ENCODE measurements at places on chromosomes 7 and 10.

GRCh38 chr7:104805449-104806317 is 208.3 kb upstream of the KMT2E start:
- DNase-seq: no peak

GRCh38 chr7:40887099-40887498 is 752.3 kb downstream of the SUGCT start:
- DNase-seq: peak; percentile 20

DNA sequence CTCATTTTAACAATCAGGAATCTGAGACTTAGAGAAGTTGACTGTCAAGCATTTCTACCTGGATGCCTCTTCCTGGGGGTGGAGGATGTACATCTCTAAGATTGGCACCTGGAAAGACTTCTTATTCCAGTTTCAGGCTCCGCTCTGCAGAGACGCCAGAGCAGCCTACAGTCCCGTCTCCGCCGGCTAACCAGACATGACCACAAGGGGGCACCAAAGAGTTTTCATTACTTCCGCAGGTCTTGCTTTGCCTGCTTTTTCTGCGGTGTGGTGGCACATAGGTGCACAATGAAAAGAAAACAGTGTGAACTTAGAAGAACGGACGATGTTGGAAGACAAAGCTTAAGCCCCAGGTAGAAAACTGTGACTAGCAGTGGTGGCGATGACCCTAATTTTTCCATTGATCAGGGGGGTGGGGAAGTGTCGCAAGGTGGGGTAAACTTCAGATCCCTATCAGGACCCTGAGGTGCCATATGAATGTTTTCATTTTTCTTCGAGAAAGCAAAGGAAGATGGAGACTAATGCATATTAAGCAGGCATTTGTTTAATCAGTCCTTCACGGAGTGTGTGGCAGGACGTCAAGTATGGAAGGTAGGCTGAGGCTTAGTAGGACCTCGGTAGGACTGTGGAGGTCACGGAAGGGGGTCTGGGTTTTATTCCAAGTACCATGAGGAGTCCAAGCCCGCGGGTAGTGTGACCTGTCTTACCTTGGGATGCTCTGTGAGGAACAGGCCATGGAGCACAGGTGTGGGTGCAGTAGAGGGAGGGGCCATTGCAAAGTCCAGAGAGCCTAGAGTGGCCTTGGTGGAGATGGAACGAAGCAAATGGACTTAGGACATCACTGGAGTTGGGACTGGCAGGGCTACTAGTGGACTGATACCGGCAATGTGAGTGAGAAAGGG is 60.1 kb upstream of the SORCS3 start:
- DNase-seq: peak; percentile 31

DNA sequence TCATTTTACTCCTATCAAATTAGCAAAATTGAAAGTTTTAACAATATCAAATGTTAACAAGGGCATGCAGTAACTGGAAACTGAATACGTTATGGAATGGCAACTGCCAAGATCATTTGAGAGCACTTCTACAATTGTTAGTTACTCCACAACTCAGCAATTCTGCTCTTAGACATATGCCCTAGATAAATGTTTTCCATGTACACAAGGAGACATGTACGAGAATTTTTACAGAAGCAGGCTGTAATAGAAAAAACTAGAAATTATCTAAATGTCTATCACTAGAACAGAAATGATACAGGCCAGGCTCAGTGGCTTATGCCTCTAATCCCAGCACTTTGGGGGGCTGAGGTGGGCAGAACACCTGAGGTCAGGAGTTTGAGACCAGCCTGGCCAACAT is 7.0 kb downstream of the PSAP start:
- DNase-seq: no peak

DNA sequence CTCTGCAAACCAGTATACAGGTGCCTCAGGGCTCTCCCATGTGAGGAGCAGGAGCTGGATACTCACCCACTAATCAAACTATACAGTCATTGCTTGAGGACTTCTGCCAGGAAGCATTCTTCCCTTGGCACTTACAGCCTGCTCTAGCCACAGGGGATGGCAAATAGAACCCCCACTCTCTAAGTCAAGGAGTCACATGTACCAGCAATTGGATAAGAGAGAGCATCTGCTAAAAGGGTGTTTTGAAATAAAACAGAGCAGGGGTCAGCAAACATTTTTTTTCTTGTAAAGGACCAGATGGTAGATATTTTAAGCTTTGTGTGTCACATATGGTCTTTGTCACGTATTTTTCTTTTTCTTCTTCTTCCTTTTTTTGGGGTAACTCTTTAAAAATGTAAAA is 865.2 kb upstream of the GHITM start:
- no peak for DNase-seq

DNA sequence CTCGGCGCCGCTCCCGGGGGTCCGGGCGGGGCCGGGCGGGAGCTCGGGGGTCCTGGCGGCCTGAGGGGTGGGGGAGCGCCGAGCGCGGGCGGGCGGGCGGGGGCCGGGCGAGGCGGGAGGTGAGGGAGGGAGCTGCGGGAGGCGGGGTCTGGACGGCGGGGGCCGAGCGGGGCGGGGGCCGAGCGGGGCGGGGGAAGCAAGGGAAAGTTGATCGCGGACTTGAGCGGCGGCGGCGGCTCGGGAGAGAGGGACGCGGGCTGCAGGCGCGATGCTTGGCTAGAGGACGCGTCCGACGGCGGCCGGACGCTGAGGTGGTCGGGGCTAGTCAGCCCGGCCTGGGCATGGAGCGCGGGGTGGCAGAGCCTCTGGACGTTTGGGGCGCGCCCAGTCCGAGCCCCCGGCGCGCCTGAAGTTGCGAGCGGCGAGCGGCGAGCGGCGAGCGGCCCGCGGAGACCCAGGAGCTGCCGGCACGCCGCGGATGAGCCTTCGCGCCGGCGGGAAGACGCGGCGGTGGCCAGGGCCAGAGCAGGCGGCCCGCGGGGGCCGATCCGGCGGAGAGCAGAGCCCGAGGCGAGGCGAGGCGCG is at the start of gene CDH23:
TSS of gene CDH23 (plus strand) at position 210 of the 585 bp plus-strand sequence. CDS start 42,912 bp downstream, outside the sequence.
- no peak for DNase-seq

DNA sequence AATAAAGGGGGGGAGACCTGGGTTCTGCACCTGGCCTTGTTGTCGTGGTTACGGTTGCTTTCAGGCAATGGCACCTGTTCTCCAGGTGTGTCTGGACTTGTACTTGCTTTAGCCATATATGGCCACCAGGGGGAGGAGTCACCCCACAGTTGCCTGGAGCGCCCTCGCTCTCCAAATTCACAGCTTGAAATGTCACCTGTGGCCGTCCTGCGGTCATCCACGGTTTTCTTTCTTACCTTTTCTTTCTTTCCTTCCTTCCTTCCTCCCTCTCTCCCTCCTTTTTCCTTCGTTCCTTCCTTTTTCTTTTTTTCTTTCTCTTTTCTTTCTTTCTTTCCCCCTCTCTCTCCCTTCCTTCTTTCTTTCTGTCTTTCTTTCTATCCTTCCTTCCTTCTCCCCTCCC is 157.2 kb upstream of the ZNF92 start:
- no peak for DNase-seq

GRCh38 chr7:73822319-73823173 is 8.2 kb upstream of the CLDN4 start:
- peak; percentile 42 for DNase-seq

DNA sequence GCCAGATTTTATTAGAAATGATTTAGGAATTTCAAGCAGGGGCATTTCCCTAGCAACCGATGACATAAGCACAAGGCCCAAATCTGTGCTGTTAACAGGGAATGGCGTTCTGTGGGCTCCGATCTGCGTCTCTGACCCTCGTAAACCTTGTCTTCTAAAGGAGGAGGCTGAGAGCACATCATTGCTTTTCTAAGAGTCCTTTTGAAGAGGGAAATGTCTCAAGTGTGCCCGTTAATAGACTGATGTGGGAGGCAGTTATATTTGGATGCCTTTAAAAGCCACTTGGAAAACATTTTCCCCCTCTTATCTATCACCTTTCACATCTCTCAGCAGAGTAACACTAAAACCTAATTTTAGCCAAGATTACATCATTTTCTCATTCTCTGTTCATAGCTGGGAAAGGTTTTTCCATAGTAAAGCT is 424.1 kb upstream of the GALNT17 start:
- no peak for DNase-seq

- DNase-seq: peak; percentile 12
Measured at GRCh38 chr7:80967917-80968297, 49.1 kb upstream of the SEMA3C start.

- no peak for DNase-seq
Measured at GRCh38 chr7:16067711-16068110, 353.6 kb downstream of the CRPPA start.

DNA sequence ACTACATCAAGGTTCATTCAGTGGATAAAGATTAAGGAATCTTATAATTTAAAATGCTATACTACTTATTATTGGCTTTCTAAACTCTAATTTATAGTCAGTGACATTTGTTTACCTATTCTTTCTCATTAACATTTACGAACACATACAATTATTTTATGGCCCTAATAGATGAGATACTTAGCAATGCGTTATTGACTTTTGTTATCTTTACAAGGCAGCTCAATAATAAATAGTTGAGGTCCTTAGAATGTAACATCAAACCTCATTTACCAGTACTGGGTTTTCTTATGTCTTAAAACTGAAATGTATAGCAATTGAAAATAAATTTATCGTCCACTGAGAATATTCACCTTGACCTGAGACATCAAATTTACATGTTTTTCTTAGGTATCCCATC is 89.0 kb downstream of the THSD7A start:
- no peak for DNase-seq

GRCh38 chr7:67100956-67101361 is 104.3 kb downstream of the TYW1 start:
- DNase-seq: no peak

- no peak for DNase-seq
Measured at GRCh38 chr7:157371296-157371695, 34.5 kb downstream of the DNAJB6 start.

GRCh38 chr7:4269086-4269485 is 413.0 kb upstream of the FOXK1 start:
- no peak for DNase-seq

- DNase-seq: no peak
Measured at GRCh38 chr10:30784897-30785605, 155.5 kb upstream of the LYZL2 start.

GRCh38 chr10:24851629-24852028 is 100.8 kb downstream of the PRTFDC1 start:
- DNase-seq: no peak

DNA sequence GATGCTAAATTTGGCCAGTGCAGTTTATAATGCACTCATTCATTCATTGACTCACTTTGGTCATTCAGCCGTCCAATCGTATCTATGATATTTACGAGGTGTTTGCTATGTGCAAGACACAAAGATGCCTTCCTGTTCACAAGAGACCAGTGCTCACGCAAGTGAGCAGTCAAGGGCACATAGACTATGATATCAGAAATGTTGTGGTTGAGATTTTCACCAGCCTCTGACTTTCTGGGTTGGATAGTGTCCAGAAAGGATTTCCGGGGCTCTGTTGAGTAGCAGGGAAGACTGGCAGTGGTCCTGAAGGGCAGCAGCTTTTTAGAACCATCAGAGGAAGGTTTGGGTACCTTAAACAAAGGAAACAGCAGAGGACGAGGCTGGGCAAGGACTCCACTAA is 191.8 kb downstream of the GALNT17 start:
- no peak for DNase-seq

DNA sequence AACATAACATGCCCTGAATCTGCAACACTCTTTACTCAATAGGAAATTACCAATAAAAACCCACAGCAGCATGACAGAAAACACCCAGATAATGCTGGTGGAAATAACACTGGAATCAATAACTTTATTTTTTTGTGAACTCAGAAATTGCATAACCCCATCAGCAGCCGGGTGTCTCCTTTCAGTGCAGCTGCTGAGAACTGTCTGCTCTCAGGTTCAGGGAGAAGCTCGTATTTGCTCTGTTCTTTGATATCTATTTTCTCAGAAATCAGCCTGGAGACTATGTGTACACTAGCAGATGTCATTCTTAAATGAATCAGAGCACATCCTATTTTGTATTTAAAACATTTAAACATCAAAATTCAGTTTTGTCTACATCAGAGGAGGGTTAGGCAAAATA is 506.0 kb downstream of the POM121L12 start:
- no peak for DNase-seq

DNA sequence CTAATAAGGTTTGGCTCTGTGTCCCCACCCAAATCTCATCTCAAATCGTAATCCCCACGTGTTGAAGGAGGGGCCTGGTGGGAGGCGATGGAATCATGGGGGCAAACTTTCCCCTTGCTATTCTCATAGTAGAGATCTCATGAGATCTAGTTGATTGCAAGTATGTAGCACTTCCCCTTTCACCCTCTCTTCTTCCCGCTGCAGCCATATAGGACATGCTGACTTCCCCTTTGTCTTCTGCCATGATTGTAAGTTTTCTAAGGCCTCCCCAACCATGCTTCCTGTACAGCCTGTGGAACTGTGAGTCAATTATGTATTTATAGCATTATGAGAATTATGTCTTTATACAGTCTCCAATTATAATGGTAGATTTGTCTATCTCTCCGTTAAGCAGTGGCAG is 594.5 kb downstream of the ACTR3B start:
- no peak for DNase-seq

GRCh38 chr7:255721-256361 is 34.1 kb upstream of the FOXL3 start:
- no peak for DNase-seq

GRCh38 chr7:50793120-50793946 is 10.6 kb upstream of the GRB10 start:
- DNase-seq: peak; percentile 40

DNA sequence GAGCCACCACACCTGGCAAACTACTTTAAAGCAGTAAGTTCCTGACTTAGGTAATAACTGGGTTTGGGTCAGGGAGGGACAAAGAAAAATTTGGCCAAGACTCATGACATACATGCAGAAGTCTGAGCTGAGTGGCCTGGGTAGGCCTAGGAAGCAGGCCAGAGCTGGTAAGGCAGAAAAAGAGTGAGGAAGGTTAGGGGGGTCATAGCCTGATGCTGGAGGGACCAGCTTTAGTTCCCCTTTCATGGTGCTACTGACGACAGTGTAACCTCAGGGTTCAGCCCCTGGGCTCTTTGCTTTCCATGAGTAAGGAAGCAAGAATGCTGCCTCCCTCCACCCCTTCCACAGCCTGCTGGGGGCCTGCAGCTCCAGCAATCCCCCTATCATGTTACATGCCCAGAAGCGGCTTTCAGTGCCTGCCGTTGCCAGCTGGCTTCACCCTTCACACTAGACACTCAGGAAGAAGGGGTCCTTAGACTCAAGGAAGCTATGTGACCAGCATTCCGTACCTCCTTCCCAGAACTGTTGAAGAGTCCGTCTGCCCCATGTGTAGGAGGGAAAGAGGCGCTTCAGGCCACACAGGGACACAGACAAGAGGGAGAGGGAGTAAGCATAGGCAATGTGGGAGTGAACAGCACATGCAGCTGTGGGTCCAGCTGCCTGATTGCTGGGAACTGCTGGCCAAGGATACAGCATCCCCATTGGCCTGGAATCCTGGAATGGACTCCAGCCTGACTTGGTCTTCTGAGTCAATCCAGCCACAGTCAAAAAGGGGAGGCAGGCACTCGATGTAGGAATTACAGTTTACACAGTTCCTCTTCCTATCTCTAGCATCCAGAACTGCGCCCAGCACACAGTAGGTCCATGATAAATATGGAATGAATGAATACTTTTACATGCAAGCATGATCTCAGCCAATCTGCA is 4.1 kb upstream of the PLAU start:
- peak; percentile 89 for DNase-seq

DNA sequence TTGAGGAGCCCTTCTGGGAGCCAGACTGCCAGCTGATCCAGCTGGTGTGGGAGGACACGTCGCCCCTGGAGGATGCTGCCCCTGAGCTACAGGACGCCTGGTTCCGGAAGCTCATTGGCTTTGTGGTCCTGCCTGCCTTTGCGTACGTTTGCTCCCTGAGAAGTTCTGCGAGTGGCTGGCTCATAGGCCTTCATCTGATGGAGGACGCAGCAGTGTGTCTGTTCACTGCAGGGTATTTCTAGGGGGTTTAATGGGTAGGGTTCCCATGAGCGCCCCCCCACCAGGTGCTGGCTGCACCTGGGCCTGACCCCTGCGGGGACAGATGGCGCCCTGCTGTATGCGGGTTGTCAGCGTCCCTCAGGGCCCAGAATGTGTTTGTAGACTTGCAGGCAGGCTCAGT is 5.0 kb downstream of the PAOX start:
- no peak for DNase-seq
